ENCODE measurements at places on chromosomes 6 and 20. TPM values are rescaled to one million over a fixed set of nuclear protein-coding genes. Genes with fewer than 3 reads are reported as not detected.

DNA sequence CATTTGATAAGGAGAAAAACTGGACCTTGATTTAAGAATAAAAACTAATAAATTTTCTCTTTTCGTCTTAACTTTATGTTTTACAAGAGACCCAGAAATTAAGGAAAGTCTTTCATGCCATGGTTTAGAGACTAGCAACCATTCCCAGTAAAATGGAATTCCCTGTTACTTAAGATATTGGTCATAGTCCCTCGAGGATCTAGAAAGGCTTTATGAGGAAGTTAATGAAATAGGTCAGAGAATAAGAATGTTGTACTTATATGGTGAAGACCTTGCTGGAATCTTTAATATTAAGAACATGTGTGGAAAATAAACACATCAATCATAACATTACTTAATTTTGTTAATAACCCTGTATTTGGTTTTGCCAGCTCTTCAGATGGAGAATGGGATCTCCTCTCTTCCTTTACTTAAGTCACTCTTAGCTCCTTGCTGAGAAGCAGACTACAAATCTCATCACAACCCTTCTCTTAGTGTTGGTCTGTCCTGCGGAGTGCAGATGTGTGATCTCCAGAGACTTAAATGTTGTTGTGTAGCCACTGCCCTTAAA, 382.9 kb downstream of the QKI start:
- no peak for DNase-seq

- peak; percentile 80 for DNase-seq
These were observed 157.4 kb upstream of the ZNF217 start for GRCh38 chr20:53750827-53751619.

DNA sequence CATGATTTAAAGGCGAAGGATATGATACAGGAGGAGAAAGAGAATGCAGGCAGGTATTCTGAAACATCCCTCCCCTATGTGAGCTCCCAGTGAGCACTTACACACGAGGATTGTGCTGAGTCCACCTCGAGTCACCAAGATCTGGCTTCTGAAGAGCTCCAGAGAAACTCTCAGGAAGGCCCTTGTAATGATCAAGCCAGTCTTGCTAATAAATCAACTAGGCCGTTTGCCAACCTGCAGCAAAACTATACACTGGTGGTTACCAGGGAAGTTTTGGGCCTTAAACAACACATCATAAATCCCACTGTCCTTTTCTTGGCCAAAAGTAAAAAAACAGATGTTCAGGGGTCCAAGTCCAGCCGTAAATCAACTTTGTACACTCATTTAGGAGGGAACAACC, 79.2 kb downstream of the STXBP5 start:
- DNase-seq = no peak

DNA sequence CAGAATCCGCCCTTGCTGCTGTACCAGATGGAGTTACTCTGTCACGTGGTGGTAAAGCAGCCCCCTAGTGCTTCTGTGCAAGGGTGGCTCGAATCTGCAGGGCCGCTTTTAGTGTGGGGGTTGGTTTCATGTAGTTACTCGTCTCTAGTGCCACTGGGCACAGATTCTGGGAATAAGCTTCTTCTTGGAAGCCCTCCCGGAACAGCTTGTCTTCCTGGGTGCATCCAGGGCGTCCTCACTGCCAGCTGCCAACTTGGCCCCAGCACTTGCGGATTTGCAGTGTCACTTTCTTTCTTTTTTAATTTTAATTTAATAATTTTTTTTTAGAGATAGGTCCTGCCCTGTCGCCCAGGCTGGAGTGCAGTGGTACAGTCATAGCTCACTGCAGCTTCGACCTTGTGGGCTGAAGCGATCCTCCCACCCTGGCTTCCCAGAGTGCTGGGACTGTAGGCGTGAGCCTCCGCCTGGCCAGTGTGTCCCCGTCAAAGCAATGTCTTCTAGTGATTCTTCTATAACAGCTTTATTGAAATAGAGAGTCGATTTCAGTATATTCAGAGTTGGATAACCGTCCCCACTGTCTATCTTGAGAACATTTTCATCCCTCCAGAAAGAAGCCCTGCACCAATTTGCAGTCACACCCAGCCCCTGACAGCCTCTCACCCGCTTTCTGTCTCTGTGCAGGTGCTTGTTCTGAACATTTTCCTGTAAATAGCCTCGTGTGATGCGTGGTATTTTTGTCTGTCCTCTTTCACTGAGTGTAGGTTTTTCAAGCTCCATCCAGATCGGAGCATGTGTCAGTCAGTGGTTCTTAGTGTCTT, 25.9 kb downstream of the PYGB start:
- peak; percentile 26 for DNase-seq

- DNase-seq = no peak
These were observed 285.0 kb downstream of the KHDC1L start for GRCh38 chr6:72940265-72940664.

- DNase-seq = no peak
These were observed 31.8 kb downstream of the SUN5 start for GRCh38 chr20:32972181-32973076.

DNA sequence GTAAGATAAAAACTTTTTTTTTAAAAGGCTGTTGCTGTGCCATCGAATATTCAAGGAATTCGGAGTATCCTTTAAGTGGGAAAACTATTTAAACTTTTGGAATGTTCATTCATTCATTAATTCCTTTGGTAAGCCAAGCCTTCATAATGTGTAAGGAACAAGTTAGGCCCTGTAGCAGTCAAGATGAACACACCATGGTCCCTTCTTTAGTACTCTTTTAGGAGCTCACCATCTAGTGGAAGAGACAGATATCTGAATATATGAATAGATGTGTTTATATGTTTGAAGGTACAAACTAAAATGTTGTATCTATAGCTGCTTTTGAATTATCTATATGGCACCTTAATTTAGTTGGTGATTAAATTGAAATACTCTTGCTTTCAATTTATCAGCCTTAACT, 5.8 kb downstream of the SPO11 start:
- peak; percentile 54 for DNase-seq

GRCh38 chr6:95431637-95432228, 145.6 kb upstream of the MANEA start:
- DNase-seq = peak; percentile 54

Gene CMTR1
- 41.0 TPM for total RNA-seq

Gene HM13
- 44.3 TPM for total RNA-seq

Gene SDC4
- 26.9 TPM for total RNA-seq

Gene SPATS1
- not detected for total RNA-seq

Data from tongue (tissue), 3 donors.